Panc1 (cell line): ENCODE measurements at places on chromosomes 11 and 22. TPM values are rescaled to one million over a fixed set of nuclear protein-coding genes. Genes with fewer than 3 reads are reported as not detected.
A peak's percentile ranks its signal among the peaks of the same experiment; 100 is the strongest.

DNA sequence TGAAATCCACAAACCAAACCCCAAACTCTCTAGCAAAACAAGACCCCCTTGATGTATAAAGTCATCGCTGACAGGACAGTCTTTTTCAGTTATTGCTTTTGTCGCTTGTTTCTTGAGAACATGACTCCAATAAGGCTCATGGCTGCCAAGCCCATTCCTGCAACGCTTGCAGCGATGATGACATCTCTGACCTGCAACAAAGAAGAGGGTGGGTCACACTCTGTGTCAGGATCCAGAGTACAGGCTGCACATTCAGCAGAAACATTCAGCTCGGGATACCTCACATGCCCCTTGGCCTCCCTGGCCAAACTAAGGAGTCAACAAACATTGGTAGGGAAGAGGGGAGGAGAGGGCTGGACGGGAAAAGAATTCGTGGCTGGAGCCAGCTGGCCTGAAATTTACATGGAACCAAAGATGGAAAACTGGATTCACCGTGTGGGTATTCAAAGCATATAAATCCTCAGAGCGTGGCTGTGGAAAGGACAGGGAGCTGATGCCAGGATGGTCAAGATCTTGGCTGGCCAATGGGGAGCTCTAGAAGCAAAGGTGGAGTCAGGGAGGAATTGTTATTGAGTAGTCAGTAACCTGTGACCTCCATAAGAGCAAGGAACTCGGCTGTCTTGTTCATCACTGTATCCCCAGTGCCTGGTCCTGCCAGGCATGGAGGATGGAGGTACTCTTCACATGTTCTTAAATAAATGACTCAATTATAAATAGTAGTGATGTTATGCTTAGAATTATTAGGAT is 11.8 kb upstream of the PLAAT2 start:
- no peaks in the 10 kb centered on the region; the same call in 1 of the 2 replicates for H3K27me3 ChIP-seq
- H3K27ac ChIP-seq, result peak overlapping the region; percentile 62
- no peaks in the 10 kb centered on the region for H3K36me3 ChIP-seq
- H3K4me3 ChIP-seq, result peak overlapping the region; percentile 19; the same call in 1 of the 2 replicates

The MADD gene
- 51.1 TPM for total RNA-seq

DNA sequence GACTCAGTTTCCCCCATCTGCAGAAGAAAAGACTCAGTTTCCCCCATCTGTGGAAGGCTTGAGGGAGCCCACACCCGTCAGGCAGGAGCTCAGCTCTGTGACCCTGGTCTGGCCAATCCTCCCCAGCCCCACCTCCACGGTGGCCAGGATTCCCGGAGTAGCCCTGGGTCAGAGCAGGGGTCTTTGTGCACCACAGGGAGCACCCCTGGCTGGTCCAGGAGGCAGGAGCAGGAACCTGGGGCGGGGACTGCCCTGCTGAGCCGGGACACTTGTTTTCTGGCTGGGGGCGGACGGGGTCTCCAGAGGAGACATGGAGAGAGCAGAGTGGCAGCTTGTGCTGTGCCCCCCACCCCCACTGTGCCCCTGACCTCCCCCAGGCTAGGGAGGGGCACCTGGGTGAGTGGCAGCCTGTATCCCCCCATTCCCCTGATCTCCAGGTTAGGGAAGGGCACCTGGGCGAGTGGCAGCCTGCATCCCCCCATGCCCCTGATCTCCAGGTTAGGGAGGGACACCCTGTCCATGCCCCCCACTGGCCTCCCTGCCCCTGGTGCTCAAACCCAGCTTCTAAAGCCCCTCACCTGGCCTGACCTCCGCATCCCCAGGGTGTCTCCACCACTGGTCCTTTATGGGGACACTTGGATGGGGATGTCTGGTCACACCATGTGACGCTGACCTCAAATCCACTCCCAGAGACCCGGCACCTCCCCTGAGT is 18.8 kb downstream of the IL17REL start:
- H3K4me3 ChIP-seq, result no peak overlapping the region
- no peaks in the 10 kb centered on the region for H3K27me3 ChIP-seq
- H3K4me1 ChIP-seq, result peaks cover 24% of the 10 kb centered on the region
- H3K27ac ChIP-seq, result no peak overlapping the region
- no peaks in the 10 kb centered on the region for H3K36me3 ChIP-seq
- no peak for DNase-seq

The SCGB2A2 gene
- not detected for total RNA-seq

DNA sequence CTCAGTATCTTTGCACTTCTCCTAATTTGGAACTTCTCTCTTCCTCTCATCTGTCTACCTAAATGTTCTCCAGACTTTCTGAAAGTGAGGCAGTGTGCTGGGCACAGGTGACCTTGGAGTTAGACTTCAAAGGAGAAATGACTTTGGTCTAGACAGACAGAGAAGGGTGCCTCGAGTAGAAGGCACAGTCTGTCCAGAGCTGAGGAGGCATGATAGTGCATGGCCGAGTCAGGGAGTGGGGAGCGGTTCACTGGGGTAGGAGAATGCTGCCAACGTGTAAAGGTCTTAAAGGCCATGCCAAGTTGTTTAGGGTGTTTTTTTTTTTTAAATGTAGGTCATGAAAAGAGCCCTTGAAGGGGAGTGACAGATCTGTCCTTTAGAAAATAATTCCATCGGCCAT is 17.3 kb upstream of the ZBTB16 start:
- H3K4me1 ChIP-seq, result peaks cover 14% of the 10 kb centered on the region
- peaks cover 3% of the 10 kb centered on the region; the same call in 1 of the 2 replicates for H3K27me3 ChIP-seq
- DNase-seq, result no peak
- H3K36me3 ChIP-seq, result no peaks in the 10 kb centered on the region
- H3K27ac ChIP-seq, result no peak overlapping the region

The FIBIN gene
- not detected for total RNA-seq

- H3K36me3 ChIP-seq, result no peaks in the 10 kb centered on the region
- DNase-seq, result no peak
- no peaks in the 10 kb centered on the region for H3K27me3 ChIP-seq
- H3K27ac ChIP-seq, result no peak overlapping the region
- H3K4me3 ChIP-seq, result no peak overlapping the region
These were observed 291.8 kb downstream of the MIAT start for GRCh38 chr22:26949193-26949592.

DNA sequence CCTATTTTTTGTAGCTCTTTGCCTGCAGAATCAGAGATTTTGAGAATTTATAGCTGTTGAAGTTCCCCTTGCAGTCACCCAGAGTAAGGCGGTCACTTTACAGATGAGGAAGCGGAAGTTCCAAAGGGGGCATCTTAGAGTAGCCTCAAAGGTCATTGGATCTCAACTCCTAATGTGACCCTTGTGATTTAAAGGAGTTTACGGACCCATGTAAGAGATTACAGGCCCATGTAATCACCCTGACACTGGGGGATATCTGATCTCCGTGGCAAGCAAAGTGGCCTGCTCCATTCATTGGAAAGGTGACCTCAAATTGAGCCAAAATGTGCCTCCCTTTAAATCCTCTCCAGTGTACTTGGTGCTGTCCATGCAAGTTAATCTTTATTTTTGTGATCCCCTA is 15.7 kb downstream of the P2RX3 start:
- H3K4me3 ChIP-seq, result no peak overlapping the region
- no peak overlapping the region for H3K27ac ChIP-seq

The HTR3A gene
- 0.21 TPM for total RNA-seq

The GCAT gene
- 11.2 TPM for total RNA-seq

DNA sequence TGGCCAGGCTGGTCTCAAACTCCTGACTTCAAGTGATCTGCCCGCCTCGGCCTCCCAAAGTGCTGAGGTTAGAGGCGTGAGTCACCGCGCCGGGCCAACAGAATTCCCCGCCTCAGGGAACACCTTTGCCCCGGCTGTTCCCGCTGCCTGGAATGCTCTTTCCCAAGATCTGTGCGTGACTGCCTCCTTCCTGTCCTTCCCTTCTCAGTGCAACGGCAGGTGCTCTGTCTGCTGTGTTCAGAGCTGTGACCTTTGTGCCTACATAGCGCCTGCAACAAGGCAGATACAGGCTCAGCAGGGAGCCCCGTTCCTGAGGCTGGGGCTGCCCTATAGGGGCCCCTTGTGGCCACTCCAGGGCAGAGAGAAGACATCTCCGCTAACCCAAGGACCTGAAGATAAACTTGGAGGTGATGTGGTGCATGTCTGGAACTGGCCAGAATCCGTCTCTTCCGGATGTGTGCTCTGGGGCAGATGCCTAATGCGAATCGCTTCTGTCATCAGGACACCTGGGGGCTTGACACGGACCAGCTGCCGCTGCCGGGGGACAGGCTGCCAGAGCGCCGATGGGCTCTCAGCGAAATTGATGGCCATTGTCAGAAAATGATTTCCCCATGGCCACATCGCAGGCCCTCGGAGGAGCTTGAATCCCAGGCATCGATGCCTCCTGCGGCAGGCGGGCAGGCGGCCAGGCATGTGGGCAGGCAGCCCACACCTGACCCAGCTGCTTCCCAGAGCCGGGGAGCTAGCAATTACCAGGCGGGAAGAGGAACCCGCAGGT is 43.5 kb upstream of the TCF20 start:
- H3K4me3 ChIP-seq, result no peak overlapping the region
- no peaks in the 10 kb centered on the region for H3K36me3 ChIP-seq
- H3K4me1 ChIP-seq, result peaks cover 25% of the 10 kb centered on the region
- DNase-seq, result peak; percentile 46

DNA sequence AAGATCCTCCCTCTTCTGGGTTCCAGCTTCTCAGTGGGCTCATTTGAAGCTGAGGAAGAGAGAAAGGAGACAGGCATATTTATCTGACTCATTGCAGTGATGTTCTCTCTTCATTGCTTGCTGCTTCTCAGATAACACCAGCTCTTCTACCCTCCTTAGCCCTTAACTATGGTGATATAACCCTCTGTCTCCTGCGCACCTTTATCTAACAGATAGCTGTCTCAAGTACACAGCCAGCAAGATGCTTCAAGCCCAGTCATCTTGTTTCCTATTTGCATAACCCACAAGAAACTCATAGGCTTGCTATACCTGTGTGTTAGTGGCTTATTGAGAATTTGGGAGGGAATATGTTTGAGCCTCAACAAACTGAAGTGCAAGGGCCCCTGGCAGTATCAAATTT is 12.6 kb downstream of the PRSS23 start:
- H3K27me3 ChIP-seq, result no peaks in the 10 kb centered on the region
- peaks cover 93% of the 10 kb centered on the region for H3K4me1 ChIP-seq
- no peak overlapping the region for H3K4me3 ChIP-seq
- peaks cover 17% of the 10 kb centered on the region; the same call in 1 of the 2 replicates for H3K36me3 ChIP-seq
- H3K27ac ChIP-seq, result peak overlapping the region; percentile 66

DNA sequence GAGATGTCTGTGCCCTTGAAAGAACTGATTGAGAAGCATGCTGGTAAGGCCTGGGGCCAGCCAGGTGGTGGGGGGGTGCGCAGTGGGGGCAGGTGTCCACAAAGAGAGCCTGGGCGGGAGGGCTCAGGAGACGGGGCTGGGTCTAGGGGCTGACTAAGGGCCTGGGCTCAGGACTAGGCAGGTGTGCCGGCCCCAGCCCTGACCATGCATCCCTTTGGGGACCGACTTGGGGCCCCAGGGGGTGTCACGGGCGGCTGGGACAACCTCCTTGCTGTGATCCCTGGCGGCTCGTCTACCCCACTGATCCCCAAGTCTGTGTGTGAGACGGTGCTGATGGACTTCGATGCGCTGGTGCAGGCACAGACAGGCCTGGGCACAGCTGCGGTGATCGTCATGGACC is 4.4 kb downstream of the NDUFV1 start:
- DNase-seq, result no peak
- no peak overlapping the region for H3K27ac ChIP-seq
- H3K4me1 ChIP-seq, result peaks cover 16% of the 10 kb centered on the region
- no peaks in the 10 kb centered on the region for H3K27me3 ChIP-seq
- no peaks in the 10 kb centered on the region; the same call in 1 of the 2 replicates for H3K36me3 ChIP-seq
- no peak overlapping the region for H3K4me3 ChIP-seq
